ENCODE measurements at places on chromosomes 12 and 14.

DNA sequence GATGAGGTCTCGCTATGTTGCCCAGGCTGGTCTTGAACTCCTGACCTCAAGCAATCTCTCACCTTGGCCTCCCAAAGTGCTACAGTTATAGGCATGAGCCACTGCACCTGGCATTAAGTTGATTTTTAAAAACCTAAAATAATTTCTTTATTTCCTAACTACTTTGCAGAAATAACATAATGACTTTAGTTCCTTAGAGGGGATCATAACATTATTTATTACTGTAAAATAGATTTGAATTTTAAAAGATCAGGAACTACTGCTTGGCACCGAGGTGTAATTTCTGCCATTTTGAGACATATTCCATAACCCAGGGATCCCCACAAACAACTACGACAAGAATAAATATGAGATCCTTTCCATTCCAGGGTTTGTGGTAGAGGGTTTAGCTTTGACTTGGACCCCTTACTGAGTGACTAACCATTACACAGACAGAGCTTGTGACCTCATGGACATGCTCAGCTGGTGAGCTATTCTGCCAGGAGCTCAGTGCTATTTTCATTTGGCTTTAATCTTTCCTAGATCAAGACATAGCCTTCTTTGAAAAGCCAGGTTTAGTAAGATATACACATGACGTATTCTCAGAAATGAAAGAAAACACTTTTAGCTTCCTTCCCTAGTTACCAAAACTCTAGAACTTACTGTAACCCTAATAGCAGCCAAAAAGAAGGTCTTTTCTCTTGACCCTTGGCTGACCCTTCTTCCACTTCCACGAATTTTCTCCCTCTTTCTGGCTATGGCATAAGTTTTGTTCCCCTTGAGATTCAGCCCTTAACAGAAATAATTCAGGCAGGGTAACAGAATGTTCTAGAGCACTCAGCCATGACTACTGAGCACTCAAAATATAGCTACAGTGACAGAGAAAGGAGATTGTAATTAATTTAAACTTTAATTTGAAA, 75.1 kb upstream of the NUDT4 start:
- no peak for DNase-seq

- DNase-seq, result no peak
Measured at GRCh38 chr14:90551070-90551704, 154.4 kb downstream of the CALM1 start.

- no peak for DNase-seq
Measured at GRCh38 chr12:55683676-55684075, 24.0 kb downstream of the ITGA7 start.

GRCh38 chr14:90678420-90678819, 137.8 kb downstream of the TTC7B start:
- DNase-seq, result no peak

DNA sequence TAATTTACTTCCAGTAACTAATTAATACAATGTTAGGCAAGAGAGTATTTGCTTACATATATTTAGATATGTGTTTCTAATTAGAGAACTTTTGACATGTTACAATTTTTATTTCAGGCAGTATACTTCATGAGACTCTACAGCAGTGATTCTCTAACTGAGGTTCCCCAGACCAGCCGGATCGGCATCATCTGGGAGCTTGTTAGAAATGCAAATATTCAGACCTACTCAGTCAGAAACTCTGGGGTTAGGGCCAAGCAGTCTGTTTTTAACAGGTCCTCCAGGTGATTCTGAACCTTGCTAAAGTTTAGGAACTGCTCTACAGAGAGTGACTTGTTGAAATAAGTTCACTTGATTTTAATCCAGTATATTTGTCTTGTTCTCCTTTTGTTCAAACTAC, 46.5 kb downstream of the ARID2 start:
- no peak for DNase-seq

- no peak for DNase-seq
Measured at GRCh38 chr14:68967459-68967940, 11.6 kb downstream of the ACTN1 start.

DNA sequence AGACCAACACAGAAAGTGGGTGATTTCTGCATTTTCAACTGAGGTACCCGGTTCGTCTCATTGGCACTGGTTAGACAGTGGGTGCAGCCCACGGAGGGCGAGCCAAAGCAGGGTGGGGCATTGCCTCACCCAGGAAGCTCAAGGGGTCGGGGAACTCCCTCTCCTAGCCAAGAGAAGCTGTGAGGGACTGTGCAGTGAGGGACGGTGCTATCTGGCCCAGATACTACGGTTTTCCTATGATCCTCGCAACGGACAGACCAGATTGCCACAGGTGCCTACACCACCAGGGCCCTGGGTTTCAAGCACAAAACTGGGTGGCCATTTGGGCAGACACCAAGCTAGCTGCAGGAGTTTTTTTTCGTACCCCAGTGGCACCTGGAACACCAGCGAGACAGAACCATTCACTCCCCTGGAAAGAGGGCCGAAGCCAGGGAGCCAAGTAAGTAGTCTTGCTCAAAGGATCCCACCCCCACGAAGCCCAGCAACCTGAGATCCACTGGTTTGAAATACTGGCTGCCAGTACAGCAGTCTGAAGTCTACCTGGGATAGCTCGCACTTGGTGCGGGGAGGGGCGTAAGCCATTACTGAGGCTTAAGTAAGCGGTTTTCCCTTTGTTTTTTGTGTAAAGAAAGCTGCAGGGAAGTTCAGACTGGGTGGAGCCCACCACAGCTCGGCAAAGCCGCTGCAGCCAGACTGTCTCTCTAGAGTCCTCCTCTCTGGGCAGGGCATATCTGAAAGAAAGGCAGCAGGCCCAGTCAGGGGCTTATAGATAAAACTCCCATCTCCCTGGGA, 25.5 kb upstream of the NAA30 start:
- no peak for DNase-seq

DNA sequence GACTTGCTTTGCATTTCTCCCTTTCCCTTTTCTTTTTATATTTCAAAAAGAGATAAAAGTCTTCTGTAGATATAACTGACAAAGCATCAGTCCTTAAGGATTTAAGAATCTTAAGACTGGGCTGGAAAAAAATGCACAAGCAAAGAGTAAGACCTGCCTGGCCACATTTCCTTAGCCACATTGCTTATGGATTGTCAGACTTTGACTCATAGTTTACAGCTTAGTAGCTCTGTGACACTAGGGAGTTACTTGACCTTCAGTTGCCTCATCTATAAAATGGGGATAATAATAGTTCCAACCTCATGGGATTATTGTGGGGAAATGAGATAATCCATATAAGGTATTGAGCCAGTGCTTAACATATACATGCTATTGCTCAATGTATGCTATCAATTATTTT, 66.4 kb upstream of the STK38L start:
- DNase-seq, result no peak

GRCh38 chr14:28297559-28297958, 469.0 kb upstream of the FOXG1 start:
- DNase-seq, result no peak

DNA sequence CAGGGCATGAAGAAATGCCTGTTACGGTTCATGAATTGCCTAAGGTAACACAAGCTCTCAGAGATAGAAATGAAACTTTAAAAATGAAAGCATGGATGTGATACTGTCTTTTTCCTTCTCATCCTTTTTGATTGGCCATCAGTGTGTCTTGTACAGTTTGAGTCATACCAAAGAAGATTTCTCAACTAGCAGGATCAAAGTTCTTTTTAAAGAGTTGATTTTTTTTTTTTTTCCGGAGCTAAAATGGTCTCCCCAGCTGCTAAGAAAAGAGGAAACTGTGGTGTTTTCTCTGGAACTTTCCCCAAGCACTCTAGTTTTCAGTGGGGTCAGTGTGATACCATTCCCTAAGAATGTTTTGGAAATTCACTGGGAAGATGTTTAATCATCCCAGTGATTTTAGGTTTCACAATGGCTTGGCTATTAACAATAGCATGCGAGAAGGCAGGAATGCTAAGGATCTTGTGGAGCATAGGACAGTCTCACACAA, 105.0 kb downstream of the ETNK1 start:
- DNase-seq, result no peak

- DNase-seq, result no peak
Measured at GRCh38 chr14:65776193-65776852, 363.8 kb downstream of the FUT8 start.

DNA sequence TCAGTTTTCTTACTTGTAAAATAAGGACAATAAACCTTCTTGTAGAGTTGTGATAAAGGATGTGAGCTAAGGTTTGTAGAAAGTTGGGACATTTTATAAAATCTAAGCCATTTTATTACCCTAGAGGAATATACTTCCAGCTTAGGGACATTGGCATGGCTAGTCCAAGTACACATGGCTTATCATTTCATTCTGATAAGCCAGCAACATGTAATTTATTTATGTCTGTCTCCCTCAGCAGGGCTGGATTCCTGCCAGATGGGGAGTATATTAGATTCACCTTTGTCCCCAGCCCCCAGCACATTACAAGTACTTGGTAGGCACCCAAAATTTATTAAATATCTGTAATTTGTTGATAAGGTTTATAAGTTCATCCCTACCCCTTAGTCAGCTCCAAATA, 6.3 kb upstream of the ATG14 start:
- no peak for DNase-seq

GRCh38 chr14:51443195-51444018, 203.4 kb downstream of the TMX1 start:
- DNase-seq, result no peak

GRCh38 chr12:101746661-101747060, 7.4 kb upstream of the SYCP3 start:
- DNase-seq, result no peak

DNA sequence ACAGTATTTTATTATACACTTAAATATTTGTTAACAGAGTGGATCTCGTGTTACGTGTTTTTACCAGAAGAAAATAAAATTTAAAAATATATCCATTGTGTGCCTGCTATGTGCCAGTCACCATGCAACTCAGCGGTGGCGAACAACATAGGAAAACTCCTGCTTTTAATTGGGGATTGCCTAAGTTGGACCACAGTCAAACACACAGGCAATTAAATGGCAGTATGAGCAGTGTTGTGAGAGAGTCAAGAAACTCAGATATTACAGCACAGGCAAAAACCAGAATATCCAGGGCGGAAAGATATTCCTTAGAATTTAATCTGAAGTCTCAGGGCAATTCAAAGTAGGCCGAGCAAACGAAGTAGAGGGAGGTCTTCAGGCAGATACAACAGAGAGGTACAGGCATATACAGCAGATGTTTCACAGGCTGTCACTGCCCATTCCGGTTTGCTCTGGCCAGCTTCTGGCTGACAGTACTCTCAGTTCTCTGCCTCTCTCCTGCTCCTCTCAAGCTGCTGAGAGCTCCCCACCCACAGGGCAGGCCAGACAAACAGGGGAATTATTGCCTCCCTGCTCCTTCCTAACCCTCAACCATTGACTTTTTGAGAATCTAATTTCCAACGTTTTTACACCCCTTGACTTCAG, 540.2 kb upstream of the TMEM132C start:
- DNase-seq, result no peak

GRCh38 chr14:70955543-70956480, 48.6 kb downstream of the PCNX1 start:
- no peak for DNase-seq

DNA sequence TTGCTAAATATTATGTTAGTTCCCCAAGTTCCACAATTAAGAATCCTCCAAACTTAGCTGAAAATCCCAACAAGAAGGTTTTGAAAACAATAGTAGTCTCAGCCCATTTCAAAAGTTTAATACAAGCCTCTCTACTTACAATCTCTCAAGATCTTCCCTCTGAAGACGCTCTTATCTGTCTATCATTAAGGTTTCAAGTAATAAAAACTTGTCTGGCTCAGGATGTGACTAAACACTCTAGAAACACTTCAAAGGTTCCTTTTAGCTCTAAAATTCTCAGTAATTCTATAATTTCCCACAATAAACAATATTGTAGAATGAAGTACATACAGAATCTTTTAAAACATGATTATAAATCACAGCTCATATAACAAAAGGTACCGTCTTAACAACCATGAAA, 16.3 kb downstream of the YAF2 start:
- DNase-seq, result no peak

- DNase-seq, result no peak
Measured at GRCh38 chr14:21229821-21230220, 39.4 kb downstream of the HNRNPC start.

- no peak for DNase-seq
Measured at GRCh38 chr14:80587096-80587724, 354.3 kb downstream of the CEP128 start.
